Dorsolateral prefrontal cortex (tissue), 122 donors: ENCODE measurements at places on chromosomes 6 and 20. TPM values are rescaled to one million over a fixed set of nuclear protein-coding genes. Genes with fewer than 3 reads are reported as not detected.

COL21A1 gene
- total RNA-seq, result 13.9 TPM

PRICKLE4 gene
- 1.3 TPM for total RNA-seq

SLCO4A1 gene
- 65.4 TPM for total RNA-seq

GRM4 gene
- 11.4 TPM for total RNA-seq

SCUBE3 gene
- total RNA-seq, result 0.18 TPM

MCCD1 gene
- not detected for total RNA-seq

C4A gene
- 111 TPM for total RNA-seq

EBF4 gene
- 20.8 TPM for total RNA-seq

MEP1A gene
- total RNA-seq, result not detected

OR2J3 gene
- not detected for total RNA-seq

PAX1 gene
- total RNA-seq, result not detected

GGTLC1 gene
- total RNA-seq, result not detected
